Thyroid gland (tissue), 4 donors: ENCODE measurements at places on chromosomes 16 and 17. TPM values are rescaled to one million over a fixed set of nuclear protein-coding genes. Genes with fewer than 3 reads are reported as not detected.

GRCh38 chr16:4393240-4393600, 21.6 kb downstream of the VASN start:
- H3K4me3 ChIP-seq = no peak overlapping the region
- H3K27ac ChIP-seq = peak overlapping the region; percentile 34
- H3K36me3 ChIP-seq = no peaks in the 10 kb centered on the region
- no peaks in the 10 kb centered on the region for H3K27me3 ChIP-seq
- H3K4me1 ChIP-seq = peaks cover 15% of the 10 kb centered on the region

DNA sequence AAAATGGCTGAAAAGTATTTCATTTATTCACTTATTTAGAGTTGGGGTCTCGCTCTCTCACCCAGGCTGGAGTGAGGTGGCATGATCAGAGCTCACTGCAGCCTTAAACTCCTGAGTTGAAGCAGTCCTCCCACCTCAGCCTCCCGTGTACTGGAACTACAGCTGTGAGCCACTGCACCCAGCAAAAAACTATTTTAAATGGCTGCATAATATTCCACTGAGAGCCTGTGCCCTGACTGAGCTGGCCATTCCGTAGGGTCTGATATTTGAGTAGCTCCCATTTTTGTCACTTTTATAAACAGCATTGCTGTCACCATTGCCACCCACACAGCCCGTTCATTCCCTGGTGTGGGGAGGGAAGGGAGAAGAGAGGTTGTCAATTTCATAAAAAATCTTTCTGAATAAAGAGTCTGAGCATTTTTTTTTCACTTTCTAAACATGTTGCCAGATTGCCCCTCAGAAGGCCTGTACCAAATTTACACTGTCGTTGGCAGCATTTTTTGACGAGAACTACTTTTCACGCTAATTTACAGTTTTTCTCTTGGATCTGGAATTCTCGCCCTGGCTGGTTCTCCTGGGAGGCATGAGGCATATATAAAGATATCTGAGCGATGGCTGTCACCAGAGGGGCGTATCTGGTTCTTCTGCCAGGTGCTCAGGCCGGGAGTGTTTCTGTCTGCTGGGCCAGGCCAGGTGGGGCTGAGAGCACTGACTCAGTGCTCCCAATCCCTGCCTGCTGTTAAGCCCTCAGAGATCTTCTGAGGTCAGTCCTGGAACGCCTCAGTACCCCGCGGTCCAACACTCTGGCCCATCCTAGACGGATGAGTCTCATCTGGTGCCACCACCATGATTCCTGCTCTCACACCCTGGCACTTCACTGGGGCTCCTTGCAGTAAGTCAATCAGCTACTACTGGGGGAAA, 7.2 kb upstream of the KIFC3 start:
- H3K4me1 ChIP-seq = peaks cover 53% of the 10 kb centered on the region
- no peaks in the 10 kb centered on the region for H3K36me3 ChIP-seq
- DNase-seq = no peak
- peak overlapping the region; percentile 98 for H3K27ac ChIP-seq
- no peaks in the 10 kb centered on the region for H3K27me3 ChIP-seq

GRCh38 chr17:75265614-75266315, 4.1 kb downstream of the MRPS7 start:
- peaks cover 12% of the 10 kb centered on the region for H3K36me3 ChIP-seq
- H3K4me3 ChIP-seq = no peak overlapping the region
- H3K4me1 ChIP-seq = peaks cover 14% of the 10 kb centered on the region
- H3K27ac ChIP-seq = no peak overlapping the region
- no peak for DNase-seq

GRCh38 chr16:83059237-83059636, 432.5 kb downstream of the CDH13 start:
- no peaks in the 10 kb centered on the region for H3K4me1 ChIP-seq
- no peak for DNase-seq
- H3K27ac ChIP-seq = no peak overlapping the region
- no peaks in the 10 kb centered on the region for H3K27me3 ChIP-seq
- H3K36me3 ChIP-seq = no peaks in the 10 kb centered on the region

DNA sequence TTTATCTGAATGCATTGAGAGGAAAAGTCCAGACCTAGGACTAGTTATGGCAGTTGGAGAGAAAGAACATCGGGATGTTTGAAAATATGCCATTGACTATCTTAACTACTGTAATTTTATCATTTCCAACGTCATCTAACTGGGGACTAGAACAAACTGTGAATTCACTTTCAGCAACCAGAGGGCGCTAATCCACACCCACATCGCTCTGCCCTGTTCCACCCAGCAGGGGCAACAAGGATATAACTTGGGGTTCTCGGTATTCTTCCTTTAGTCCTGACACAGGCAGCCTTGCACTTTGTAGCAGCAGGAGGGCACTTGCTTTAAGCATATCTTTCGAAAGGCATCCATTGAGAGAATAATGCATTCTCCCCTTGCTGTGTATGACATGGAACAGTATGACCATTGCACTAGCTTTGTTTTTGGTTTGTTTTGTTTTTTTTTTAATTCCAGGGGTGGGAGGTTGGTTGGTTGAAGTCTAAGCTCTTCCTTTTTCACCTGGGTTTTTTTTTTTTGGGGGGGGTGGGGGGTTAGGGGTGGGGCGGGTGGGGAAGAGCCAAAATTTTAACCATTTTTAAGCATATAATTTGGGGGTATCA, 31.5 kb downstream of the SIAH1 start:
- no peaks in the 10 kb centered on the region for H3K27me3 ChIP-seq
- H3K4me3 ChIP-seq = no peak overlapping the region
- H3K27ac ChIP-seq = no peak overlapping the region
- H3K4me1 ChIP-seq = no peaks in the 10 kb centered on the region
- peaks cover 13% of the 10 kb centered on the region for H3K36me3 ChIP-seq

DNA sequence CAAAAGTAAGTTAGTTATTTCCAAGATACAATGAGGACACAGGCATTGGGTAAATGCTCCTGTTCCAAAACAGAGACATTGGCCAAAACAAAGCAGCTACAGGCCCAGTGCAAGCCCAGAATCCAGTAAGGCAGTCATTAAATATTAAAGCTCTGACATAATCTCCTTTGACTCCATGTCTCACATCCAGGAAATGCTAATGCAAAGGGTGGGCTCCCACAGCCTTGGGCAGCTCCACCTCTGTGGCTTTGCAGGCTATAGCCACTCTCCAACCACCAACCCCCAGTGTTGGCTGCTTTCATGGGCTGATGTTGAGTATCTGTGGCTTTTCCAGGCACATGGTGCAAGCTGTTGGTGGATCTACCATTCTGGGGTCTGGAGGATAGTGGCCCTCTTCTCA, 733.4 kb upstream of the SOX9 start:
- H3K27me3 ChIP-seq = no peaks in the 10 kb centered on the region
- H3K36me3 ChIP-seq = no peaks in the 10 kb centered on the region
- H3K4me3 ChIP-seq = no peak overlapping the region
- DNase-seq = no peak

WWP2 gene
- total RNA-seq = 53.1 TPM

ARHGAP27 gene
- 32.9 TPM for total RNA-seq

C1QTNF8 gene
- total RNA-seq = not detected

DPEP2 gene
- total RNA-seq = 0.22 TPM

CNTROB gene
- total RNA-seq = 35.9 TPM

PRSS21 gene
- not detected for total RNA-seq

TIMP2 gene
- 133 TPM for total RNA-seq

FOXC2 gene
- total RNA-seq = 4.0 TPM
